ENCODE measurements at places on chromosomes 2 and 18. TPM values are rescaled to one million over a fixed set of nuclear protein-coding genes. Genes with fewer than 3 reads are reported as not detected.

Gene NYAP2
- 0.30 TPM for total RNA-seq

Gene ZNF521
- total RNA-seq = not detected

Gene CIB4
- total RNA-seq = not detected

Gene KCNG2
- not detected for total RNA-seq

DNA sequence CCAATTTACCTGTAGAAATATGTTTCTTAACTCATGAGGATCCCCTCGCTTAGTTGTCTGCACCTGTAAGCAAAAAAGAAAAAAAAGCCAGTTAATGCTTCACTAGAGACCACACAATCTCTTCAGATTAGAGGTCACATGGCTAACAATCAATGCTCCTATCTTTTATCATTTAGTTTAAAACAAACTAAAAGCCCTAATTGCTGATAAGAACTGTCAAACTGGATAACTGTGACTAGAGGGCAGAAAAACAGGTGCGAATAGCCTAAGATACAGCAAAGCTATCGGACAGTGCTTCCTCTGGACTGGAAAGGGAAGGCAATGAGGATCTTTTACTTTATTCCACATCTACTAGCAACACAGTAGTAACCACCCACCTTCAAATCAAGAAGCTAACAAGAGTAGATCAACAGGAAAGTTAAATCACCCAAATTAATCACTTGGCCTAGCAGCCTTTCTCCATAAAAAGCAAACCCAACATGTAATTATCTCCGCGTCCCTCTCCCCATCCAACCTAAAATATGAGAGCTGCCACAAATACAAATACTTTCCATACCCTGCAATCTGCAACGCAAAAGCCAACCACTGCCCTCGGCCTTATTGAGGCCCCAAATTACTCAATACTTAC lies 734 bp downstream of the SLC25A12 start:
- DNase-seq = no peak

DNA sequence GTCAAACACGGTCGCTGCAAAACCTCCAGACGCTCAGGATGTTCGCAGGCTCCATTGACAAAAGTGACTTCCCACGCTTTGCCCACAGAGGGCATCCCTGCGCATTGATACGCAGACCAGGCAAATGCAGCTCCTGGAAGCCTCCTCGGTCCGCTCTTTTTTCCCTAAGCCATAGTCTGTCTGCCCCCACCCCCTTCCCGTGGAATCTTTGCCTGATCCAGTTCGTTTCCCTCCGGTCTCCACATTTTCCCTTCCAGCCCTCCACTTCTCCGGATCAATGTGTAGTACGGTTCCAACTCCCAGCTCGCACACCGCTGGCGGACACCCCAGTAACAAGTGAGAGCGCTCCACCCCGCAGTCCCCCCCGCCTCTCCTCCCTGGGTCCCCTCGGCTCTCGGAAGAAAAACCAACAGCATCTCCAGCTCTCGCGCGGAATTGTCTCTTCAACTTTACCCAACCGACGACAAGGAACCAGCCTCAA lies at the start of gene DCC:
TSS of gene DCC (plus strand) at position 307 of the 481 bp plus-strand sequence. CDS start 591 bp downstream, outside the sequence.
- no peak for DNase-seq

DNA sequence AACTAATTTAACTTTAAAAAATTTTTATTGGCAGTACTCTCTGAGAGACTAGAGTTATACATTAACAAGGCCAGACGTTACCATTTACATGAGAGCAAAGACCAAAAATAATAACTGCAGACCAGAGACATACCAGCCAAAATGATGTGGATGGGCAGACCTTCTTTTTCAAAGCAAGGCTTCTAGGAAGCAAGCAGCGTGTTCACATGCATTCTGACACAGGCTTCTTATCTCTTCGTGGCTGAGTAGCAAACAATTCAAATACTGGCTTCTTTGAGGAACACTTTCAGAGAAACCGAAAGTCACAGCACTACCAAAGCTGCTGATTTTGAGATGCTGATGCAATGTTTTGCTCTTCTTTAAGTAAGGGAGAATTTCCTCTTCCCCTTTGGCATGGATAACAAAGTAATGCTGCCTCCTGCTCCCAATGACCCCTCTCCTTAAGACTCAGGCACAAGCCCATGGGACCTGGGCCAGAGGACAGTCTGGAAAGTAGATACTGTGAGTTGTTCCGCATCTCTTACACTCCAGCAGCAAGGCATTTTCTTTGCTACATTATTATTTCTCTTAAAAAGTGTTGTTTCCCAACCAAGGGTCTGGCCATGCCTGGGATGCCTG lies 181.9 kb downstream of the MREG start:
- DNase-seq = no peak

DNA sequence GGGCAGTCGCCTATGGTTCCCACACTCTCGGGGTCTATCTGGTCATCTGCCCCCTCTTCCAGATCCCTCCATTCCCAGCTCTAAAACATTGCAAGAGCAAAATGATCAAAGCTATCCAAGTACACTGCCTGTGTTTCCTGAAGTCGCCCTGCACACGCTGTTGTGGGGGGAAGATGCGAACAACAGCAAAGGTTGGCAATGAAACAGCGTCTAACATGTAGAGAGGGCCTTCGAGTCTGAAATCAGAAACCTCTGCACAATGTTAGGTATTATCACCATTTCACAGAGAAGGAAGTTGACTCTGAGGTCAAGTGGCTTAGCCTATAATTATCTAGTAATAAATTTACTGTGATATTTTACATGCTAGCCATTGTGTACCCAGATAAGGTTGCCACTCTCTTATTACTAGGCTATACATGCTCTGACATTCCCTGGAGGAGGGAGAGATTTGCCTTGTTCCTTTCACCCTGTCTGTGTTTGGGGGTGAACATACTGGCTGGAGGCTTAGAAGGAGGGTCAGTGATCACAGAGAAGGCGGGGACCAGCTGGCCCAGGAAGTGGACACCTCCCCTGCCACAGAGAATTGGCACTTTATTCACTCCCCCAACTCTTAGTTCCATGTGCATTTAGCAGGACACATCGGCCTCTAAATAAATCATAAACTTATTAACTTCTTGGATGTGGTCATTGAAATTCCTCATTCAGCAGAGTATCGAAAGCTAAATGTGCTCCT lies 36.8 kb downstream of the KCTD1 start:
- no peak for DNase-seq

DNA sequence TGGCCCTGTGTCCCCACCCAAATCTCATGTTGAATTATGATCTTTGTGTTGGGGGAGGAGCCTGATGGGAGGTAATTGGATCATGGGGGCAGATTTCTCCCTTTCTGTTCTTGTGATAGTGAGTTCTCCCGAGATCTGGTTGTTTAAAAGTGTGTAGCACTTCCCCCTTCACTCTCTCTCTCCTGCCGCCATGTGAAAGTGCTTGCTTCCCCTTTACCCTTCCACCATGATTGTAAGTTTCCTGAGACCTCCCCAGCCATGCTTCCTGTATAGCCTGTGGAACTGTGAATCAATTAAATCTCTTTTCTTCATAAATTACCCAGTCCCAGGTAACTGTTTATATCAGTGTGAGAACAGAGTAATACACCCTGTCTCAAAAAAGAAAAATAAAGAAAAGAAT lies 25.5 kb downstream of the LRRFIP1 start:
- no peak for DNase-seq

GRCh38 chr2:232870018-232870765 lies at the start of gene SNORC:
Gene SNORC, plus strand, starts transcription at chr2:232870264. Its CDS starts 78 bp downstream, at chr2:232870342.
- no peak for DNase-seq

DNA sequence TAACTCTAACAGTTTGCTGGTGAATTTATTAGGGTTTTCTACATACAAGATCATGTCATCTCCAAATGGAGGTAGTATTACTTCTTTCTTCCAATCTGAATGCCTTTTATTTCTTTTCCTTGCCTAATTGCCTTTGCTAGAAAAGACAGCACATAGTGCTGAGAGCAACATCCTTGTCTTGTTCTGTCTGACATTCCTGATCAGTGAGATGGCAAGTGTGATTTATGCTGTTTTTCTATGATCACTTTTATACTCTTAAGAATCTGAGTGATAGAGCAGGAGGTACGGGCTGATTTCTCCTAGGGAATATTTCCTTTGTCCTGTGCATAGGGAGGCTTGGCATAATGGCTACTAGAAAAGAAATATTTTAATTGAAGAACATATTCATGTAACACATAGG lies 17.3 kb downstream of the LYPD6B start:
- no peak for DNase-seq

- no peak for DNase-seq
These were observed 194.1 kb downstream of the ANAPC1 start for GRCh38 chr2:111689941-111690340.

- DNase-seq = no peak
These were observed 1.3 kb upstream of the LRP2 start for GRCh38 chr2:169363560-169364150.

GRCh38 chr2:113187771-113188170 lies 14.0 kb downstream of the PSD4 start:
- DNase-seq = no peak

DNA sequence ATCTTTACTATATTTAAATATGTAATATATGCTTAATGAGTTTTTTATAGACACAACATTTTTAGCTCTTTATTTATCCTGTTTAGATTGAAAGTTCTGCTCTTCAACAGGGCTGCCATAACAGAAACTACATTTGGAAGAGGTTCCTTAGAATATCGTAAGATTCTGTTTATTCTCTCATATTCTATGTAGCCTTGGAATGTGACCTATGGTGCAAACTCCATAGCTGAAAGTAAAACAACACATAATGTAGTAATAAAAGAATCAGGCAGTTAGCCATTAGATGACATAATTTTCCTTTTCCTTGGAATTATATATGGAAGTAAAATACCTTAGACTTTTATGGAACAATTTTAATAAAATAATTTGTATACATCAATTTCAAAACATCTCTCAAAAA lies 91.3 kb downstream of the ZNF804A start:
- DNase-seq = no peak

DNA sequence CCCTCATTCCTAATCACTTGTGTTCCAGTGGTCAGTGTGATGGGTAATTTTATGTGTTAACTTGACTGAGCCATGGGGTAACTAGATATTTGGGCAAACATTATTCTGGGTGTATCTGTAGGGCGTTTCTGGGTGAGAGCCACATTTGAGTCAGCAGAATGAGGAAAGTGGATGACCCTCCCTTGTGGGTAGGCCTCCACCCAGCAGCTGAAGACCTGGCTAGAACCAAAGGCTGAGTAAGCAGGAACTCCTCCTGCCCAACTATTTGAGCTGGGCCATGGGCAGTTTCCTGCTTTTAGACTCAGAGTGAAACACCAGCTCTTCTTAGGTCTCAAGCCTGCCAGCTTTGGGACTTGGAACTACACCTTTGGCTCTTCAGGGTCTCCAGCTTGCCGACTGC lies 141.8 kb downstream of the ACKR3 start:
- DNase-seq = peak; percentile 57

DNA sequence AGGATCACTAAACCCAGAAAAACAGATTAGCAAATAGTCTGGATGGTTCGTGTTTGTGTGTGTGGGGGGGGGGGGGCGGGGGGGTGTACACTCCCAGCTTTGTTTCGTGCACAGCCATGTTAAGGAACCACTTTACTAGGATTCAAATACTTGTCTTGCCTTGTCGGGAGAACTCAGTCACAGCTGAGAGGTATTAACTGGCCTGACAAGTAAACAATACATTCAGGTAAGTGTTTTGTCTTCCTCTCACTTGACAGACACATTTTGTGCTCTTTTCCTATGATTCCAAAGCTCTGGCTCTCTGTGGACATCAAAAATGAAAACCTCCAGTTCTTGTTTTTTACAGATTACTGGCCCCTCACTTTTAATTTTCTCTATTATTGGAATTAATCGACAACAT lies 173.5 kb downstream of the LRP1B start:
- no peak for DNase-seq

- DNase-seq = no peak
These were observed 20.2 kb downstream of the TNP1 start for GRCh38 chr2:216839688-216840087.
